ENCODE measurements at places on chromosomes 3 and 15.

DNA sequence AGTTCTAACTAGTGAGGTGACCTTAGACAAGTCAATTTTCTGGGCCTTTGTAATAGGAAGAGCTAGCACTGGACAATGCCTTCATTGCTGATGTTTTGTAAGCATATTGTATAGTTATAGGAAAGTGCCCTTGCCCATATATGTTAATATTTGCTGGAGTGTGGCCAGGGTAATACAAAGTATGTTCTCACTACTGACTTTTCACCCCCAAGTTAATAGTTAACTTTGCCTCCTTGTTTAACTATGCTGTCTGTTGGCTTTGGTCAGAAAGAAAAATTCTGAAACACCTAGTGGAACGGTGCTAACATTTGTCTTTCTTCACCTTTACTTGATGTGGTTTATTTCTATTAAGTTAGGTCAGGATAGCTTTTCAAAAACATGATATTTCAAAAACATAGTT is 287.4 kb upstream of the CTNNB1 start:
- DNase-seq, result no peak

DNA sequence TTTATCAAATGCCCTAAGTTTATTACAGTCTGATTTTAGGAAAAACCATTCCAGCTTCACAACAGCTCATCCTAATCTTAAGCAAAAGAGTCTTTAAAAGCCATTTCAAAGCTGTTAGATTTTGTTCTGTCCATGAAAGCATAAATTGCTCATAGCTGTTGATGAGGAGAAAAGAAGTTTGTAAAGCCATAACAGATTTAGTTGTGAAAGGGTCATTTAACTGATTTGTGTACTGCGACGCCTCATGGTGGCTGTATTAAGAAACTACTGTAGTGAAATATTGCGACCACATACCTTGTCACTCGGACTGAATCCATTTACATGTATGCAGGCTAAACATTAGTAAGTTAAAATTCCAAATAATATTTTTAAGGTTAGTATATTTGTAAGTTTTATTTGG is 20.9 kb downstream of the BBX start:
- no peak for DNase-seq

DNA sequence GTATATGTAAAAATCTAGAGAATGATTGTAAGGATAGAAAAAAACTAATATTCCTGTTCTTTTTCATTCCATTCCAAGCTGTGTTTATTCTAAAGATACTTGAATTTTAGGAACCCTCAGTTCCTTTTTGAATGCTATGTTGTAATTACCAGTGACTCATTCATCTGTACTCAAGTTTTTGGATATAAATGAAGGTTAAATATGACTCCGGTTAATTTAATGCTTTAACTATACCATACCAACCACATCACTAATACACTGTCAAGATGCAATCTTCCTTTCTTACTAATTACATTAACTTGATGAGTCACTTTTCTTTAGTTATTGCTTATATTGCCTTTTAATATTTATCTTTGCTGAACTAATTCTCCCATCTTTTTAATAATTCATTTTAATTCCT is 68.8 kb upstream of the ZNF148 start:
- DNase-seq, result no peak

- no peak for DNase-seq
These were observed 34.5 kb downstream of the ESYT3 start for GRCh38 chr3:138468886-138469285.

DNA sequence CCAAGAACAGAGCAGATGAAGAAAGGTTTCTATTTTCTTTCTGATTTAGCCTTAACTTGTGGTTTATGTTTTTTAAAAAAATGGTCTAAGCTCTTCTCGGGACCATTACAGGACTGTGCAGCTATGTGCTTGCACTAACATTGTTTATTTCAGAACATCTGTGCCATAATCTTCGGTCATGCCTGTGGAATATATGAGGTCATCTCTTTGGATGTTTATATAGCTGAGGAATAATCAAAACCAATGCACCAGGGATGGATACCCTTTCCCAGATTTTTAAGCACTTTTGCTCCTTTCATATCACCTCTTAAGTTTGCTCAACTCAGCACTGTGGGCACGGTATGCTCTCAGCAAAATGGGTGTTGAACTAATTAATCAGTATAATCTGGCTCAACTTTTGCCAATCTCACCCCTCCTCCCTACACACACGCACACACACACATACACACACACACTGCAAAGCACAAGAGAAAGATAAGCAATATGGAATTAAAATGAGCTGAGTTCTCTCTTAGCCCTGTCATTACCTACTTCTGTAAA is 268.5 kb upstream of the TMC3 start:
- no peak for DNase-seq

DNA sequence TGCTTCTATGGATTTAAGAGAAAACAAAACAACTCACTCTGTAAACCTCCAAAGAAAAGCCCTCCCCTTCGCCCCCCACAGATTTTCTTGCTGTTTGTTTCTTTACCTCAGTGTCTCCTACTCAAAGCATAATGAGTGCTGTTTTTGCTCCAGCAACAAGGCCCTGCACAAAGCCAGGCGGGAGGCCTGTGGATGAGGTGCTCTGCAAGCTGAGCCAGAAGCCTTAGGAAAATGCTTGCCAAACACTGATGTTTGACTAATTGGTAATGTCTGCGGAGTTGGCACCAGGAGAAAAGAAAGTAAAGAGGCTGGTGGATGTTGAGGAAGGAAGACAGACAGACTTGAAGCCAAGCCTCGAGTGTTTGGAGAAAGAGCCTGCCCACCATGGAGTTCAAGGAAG is 99.7 kb downstream of the RARB start:
- DNase-seq, result no peak

- no peak for DNase-seq
These were observed 13.8 kb downstream of the XYLB start for GRCh38 chr3:38360345-38360744.

DNA sequence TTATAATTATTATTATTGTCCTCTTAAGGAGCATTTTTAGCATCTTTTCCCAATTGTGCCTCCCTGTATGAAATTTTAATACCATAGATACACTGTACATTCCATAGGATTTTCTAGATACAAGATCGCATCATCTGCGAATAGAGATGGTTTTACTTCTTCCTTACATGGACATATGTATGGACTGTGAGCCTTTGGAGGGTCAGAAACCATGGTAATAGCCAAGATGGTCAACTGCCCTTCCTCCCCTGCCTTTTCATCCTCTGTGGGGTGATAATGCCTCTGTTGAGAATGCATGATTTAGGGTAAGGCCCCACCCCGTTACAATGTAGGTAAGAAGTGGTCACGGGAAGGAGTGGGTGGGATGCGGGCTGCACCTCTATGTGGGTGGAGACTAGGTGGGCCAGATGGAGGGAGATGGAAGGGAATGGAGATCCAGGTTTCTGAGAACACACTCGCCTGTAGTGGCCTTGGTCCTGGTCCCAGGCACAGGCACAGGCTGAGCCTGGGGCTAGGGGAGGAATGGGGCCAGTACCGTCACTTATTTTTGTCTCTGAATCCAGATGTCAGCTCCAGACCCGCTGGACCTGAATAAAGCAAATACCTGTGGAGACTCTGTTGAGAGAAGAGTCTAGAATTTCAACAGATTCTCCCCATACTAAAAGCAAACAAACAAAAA is 31.7 kb downstream of the GOLGA6A start:
- no peak for DNase-seq

DNA sequence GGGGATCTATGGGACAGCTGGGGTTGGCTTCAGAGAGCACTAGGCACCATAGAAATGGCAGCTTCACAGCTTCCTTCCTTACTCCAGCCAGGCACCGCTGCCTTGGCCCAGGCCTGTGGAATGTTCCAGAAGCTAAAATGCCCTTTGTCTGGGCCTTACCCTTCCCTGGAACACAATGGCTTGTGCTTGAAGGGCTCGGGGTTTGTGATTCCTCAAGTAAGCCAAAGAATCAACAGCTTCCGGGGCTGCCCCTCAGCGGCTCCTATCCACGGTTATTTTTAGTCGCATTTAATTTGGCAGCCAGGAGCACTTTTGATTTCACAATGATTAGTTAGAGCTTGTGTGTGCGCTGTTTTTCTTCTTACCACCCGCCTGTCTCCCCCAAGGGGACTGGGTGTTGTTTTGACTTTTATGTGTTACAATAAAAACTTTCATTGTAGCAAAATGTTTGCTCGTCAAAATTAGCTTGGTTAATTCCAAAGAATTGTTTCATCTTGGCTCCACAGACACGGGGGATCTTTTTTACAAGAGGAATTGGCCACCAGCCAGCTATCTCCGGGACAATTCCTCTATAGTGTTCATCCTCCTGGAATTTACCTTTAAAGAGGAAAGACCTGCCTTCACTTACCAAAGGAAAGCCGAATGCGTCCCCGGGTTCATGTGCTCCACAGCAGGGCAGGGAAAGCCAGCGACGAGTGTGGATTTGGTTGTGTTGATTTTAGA is 73.8 kb downstream of the TLE3 start:
- DNase-seq, result no peak

- no peak for DNase-seq
These were observed 126.3 kb downstream of the IQCH start for GRCh38 chr15:67380921-67381320.

DNA sequence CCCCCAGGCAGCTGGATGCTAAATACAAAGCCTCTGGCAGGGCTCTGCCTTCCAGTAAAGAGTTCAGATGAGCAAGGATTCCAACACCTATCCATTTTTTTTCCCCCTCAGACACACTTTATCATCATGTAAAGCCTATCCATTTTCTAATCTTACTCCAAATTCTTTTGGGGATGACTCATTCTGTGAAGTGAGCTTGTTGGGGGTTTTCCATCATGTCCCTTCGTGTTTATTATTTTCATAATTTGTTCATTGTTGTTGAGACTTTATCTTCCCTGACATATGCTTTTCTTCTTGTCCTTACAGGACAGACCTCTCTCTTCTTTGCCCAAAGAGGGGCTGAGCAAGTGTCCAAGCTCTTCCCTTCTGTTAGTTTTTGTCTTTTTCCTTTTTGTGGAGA is 34.7 kb upstream of the SH3BP5 start:
- DNase-seq, result no peak

DNA sequence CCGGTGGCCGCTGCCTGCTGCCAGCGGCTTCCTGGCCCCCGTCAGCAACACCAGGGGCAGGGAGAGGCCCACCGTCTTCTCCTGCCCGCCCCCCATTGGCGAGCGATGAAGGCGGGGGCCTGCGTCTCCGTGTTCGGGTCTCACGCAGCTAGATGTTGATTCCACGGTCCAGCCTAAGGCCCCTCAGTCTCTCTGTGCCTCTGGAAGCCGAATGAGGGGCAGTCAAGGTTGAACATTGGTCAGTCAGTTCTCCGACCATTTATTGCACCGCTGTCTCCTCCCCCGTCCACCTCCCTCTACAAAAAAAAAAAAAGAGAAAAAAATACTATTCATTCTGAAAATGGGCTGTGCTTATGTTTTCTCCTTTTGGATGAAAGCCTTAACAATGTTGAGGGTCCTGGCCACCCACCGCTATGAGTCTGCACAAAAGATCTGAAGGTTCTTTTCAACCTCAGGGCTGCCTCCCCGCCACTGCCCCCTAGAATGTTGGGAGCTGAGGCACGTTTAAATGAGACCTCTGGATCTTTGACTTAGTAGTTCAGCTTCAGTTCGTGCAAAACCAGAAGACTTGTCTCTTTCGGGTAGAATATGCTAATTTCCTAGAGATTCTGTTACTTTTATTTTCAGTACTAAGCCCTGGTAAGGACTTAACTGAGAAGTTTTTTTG is 736 bp downstream of the IREB2 start:
- peak; percentile 43 for DNase-seq

DNA sequence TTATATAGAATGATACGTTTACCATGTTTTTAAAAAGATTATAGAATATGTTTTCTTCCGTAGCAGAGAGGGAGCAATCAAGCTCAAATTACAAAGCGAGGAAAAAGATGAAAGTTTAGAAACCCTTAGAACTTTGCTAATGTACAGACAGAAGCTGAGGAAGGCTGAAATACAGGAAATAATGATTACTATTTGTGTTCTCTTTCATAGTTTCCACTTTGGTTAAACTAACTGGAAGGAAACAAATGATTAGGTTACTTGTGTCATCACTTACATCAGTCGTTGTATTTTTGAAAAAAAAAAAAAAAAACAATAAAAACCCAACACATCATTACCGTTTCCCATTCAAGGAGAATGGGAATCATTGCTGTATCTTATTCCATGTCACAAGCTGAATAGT is 337.8 kb upstream of the CBLB start:
- no peak for DNase-seq

GRCh38 chr3:13497386-13497785 is 17.3 kb downstream of the HDAC11 start:
- no peak for DNase-seq

GRCh38 chr15:98996624-98997023 is 11.0 kb downstream of the PGPEP1L start:
- no peak for DNase-seq

DNA sequence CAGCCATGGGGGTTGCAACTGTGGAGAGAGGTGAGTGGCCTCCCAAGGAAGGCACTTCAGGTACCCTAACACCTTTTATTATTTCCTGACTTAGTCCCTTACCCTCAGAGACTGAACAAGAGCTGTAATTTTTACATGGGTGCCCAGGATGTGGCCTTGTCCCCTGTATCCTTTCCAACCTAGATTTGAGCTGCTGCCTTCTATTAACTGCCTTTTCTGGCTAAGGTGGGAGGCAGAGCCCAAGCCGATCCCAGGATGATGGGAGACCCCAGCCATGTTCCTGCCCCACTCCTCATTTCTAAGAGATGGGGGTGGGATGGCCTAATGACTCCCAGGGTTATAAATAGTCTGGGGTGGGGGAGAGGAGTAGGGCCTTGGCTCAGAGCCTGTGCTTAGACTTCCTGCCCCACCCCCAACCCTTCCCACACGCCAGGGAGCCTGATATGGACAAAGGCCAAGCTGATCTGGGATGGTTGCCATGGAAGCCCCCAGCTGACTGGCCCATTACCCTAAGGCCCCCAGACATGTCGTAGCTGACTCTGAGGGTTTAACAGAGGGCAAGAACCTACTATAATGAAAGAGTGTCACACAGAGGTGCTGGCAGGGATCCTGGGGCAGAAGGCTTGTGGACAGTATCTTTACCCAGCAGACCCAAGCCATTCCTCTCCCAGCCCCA is 1.9 kb downstream of the KLHDC8B start:
- peak; percentile 78 for DNase-seq

- no peak for DNase-seq
These were observed 65.3 kb downstream of the CHAC1 start for GRCh38 chr15:41018534-41018933.

- peak; percentile 46 for DNase-seq
These were observed 278.9 kb downstream of the KLF13 start for GRCh38 chr15:31605467-31605931.

GRCh38 chr15:42373274-42373673 is 14.0 kb downstream of the CAPN3 start:
- DNase-seq, result no peak

DNA sequence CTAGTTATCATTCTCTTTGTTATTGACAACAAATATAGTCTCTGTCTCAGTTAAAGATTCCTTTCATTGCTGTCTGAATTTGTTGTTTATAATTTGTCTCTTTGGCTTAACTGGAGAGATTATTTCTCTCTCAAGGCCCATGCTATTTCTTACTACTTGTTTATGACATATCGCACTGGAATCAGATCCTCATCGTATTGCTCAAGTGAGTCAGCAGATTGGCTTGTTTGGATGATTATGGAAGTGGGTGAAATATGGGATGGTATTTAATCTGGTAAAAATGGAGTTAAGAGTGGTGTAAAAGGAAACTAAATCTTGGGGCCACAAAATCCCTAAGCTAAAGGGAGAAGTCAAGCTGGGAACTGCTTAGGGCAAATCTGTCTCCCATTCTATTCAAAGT is 613.1 kb downstream of the SI start:
- DNase-seq, result no peak

- DNase-seq, result no peak
These were observed 74.4 kb downstream of the THRB start for GRCh38 chr3:24420224-24420623.

All from iPS-NIHi11 (cell line).